Sciatic nerve (tissue), 2 donors: ENCODE measurements at places on chromosomes 2 and 18.

DNA sequence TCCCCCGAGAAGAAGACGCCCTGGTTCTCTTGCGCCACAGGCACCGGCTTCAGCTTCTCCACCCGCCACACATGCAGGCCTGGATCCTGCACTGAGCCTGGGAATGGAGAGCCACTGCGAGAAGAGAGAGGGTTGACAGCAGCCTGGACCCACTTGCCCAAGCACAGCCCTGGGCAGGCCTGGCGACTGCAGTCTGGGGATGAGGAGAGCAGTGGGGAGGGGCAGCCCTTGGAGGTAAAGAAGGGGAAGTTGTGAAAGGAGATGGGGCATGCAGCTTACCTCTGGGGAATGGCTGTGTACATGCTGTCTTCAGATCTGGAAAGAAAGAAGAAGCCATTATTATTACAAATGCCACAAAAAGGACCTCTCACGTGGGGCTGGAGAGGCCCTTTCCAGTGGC lies 8.3 kb downstream of the CAPG start:
- DNase-seq = no peak

GRCh38 chr18:49082714-49083688 lies 132.2 kb upstream of the SMAD7 start:
- DNase-seq = no peak

DNA sequence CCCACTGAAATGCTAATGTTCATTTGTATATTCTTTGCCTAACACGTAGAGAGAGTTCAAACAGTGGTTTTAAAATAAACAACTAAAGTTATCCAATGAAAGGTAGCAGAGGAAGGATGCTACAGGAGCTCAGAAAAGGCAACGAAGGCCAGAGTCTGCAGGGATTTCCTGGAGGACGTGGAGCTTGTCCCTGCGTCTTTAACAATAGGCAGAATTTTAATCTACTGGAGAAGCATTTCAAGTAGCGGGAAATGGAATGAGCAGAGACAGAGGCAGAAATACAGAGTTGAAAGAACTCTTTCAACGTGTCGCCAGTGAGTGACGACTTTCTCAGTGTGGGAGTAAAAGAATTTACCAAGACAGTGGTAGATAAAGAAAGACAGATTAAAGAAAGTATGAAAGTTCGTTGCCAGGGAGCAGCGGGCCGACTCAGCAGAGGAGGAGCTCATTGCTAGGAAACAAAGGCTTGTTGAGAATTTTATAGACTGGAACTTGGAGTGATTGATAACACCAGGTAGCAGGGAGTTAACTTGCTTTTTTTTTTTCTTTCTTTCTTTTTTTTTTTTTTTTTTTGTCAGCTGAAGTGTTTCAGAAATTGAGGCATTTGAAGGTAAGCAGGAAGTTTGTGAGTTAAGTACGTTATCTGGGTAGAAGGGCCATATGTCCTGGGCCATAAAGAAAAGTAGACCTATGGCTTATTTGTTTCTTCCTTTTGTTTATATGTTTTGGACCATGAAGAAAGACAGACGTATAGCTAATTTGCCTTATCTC lies 625 bp upstream of the NBAS start:
- DNase-seq = no peak

- no peak for DNase-seq
Measured at GRCh38 chr18:40651163-40651562, 1303.9 kb upstream of the PIK3C3 start.

GRCh38 chr18:62413206-62413605 lies 88.1 kb downstream of the TNFRSF11A start:
- no peak for DNase-seq

GRCh38 chr2:9260464-9260918 lies 53.9 kb downstream of the ASAP2 start:
- no peak for DNase-seq

DNA sequence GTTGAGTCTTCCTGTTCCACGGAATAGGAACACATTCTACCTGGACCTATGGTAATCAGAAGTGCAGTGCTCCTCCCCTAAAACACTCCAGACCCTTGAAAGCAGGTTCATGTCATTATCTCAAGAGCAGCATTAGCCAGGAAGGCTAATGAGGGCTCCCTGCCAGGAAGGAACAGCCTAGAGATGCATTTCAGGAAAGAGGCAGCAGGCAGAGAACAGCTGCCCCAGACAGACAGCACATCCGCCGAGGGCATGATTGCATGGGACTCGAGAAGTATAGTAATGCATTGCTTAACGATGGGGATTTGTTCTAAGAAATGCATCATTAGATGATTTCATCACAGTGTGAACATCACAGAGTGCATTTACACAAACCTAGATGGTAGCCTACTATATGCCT lies 171.5 kb downstream of the ALK start:
- no peak for DNase-seq

- no peak for DNase-seq
Measured at GRCh38 chr2:169961911-169962310, 134.7 kb downstream of the UBR3 start.

DNA sequence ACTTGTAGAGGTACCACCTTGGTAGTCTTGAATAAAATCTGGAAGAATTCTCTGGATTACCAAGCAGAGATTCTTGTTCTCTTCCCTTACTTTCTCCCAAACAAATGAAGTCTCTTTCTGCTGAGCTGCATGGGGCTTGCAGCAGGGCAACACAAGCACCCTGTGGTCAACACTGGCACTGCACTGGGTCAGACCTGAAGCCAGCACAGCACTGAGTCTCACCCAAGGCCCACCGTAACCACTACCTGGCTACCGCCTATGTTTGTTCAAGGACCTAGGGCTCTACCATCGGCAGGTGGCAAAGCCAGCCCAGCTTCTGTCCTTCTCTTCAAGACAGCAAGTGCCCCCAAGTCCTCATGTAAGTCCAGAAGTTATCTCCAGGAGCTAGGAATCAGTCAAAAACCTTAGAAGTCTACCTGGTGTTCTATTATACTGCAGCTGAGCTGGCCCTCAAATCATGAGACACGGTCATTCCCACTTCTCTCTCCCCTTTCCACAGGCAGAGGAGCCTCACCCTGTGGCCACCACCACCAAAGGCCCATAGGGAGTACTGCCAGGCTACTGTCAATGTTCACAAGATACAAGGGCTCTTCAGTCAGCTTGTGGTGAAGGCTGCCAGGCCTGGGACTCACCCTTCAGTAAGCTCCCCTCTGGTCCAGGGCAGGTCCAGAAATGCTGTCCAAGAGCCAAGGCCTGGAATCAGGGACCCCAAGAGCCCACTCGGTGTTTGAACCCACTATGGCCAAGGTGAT lies 18.4 kb downstream of the VPS54 start:
- DNase-seq = no peak
